ENCODE measurements at places on chromosomes 6 and 20.
A peak's percentile ranks its signal among the peaks of the same experiment; 100 is the strongest.

GRCh38 chr20:63978319-63979228, 868 bp downstream of the SAMD10 start:
- DNase-seq, result peak; percentile 77

DNA sequence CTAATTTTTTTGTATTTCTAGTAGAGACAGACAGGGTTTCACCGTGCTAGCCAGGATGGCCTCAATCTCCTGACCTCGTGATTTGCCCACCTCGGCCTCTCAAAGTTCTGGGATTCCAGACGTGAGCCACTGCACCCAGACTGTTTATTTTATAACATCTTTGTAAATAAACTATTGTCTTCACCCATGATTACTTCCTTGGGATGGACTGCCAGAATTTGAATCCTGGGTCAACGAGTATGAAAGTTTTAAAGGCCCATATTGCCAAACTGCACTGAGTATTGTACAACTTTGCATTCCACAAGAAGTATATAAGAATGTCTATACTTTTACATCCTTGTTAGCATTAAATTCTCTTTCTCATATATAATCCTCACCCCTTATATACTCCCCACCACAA, 38.6 kb downstream of the ZHX3 start:
- DNase-seq, result no peak

DNA sequence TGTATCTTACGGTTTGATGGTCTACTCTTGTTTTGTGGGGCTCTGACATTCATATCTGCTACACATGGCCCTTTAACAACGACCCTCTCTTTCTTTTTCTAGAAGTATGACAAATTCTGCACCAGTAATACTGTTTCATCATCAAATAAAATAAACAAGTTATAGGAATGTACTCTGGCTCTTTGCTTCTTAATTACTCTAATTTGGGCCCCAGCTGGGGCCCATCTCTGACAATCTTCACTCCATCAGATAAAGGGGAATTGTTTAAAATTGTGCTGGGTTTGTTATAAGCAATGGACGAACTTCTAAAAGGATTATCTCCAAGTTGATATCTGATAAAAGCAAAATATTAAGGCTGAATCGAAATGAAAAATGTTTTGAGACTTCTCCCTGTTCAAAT, 343.6 kb upstream of the JAG1 start:
- no peak for DNase-seq

GRCh38 chr6:42366999-42367352, 84.8 kb downstream of the TRERF1 start:
- no peak for DNase-seq

DNA sequence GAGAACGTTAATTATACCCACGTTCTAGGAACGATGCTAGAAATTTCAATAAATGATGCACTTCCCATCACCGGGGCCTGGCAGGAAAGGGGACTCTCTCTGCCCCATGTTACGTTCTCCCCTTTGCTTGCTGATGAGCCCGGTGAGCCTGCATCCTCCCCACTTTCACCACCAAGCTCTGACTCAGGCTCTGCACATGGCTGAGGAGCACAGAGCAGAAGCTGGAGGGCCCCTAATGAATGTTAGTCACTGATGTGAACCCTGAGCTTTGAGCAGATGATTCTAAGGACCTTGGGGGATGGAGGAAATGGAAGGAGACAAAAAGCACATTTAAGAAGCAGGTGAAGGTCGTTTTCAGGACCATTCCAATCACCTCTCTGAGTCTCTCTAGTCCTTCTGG, 468.2 kb upstream of the ARID1B start:
- DNase-seq, result no peak

DNA sequence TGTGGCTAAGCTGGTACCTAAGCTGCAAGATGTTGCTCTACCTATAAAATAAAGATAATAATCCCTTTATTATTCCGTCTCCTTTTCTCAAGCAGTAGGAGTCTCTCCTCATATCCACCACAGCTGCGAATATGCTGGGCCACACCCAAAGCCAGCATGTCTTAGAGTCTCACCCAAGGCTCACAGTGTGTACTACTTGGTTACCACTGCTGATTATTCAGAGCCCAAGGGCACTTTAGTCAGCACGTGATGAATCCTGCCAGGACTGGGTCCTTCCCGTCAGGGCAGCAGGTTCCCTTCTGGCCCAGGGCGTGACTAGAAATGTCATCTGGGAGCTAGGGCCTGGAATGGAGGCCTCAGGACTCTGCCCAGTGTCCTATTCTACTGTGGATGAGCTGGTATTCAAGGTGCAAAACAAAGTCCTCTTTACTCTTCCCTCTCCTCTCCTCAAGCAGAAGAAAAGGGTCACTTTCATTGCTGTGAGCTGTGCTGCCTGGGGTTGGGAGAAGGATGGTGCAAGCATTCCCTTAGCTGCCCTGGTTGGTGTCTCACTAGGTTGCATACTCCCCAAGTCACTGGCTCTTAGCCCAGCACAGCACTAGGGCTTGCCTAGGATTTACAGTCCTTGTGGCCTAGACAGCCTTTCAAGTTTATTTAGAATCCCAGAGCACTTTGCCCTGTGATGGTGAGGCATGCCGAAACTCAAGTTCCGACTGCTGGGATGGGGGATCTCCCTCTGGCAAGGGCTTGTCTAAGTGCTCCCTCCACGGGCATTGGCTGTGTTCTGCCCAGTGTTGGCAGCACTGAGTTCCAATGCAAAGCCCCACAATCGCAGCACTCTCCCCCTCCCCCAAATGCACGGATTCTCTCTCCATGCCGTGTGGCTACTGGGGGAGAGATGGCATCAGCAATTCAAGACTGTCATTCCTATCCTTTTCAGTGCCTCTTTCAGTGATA, 320.2 kb downstream of the BTBD9 start:
- DNase-seq, result no peak

DNA sequence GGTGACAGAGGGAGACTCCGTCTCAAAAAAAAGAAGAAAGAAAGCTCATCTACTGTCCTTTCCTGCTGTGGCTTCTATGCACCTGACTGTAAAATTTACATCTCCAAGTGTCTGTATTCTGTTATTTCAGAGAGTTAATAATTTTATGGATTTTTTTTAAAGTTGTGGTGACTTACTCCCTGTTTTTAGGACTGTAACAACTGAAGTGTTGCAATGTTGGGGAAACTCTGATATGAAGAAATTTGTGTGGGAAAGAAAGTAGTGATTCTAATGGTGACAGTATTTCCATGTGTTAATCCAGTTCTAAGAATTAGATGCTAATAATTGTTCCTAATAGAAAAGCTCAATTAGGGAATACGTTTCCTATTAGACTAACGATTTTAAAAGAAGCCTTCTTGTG, 27.4 kb downstream of the STX11 start:
- DNase-seq, result no peak

DNA sequence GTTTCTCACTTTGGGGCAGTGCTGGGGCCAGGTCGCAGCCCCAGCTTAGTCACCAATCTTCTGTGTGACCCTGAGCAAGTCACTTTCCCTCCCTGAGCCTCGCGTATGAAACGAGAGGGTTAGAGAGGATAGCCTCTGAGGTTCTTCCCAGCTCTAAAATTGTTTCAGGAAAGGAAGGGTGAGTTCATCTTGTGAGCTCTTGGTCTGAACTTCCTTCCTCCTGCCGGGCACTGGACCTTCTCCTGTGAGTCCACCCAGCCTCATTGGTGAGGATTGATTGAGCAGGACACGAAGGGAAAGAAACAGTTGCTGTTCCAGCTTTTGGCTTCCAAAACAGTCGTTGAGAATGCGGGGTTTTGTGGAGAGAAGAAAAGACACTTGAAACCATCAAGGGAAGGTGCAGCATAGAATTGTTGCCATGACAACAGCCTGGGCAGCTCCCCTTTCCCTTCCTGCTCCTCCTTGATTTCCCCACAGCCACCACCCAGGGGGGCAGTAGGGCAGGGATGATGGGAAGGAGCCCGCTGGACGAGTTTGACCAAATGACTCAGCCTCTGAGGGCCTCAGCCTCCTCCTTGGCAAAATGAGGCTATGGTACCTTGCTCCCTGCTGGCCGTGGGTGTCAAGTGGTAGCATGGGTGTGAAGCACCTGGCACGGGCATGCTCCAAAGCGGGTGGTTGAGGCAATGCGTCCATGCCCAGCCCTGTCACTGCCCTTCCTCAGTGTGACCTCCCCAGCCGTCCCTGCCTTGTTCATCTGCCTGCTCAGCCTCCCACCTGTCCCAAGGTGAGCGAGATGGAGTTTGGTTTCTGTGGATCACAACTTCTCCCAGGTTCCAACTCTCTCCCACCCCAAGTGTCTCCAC, 107.8 kb downstream of the CDC5L start:
- no peak for DNase-seq

DNA sequence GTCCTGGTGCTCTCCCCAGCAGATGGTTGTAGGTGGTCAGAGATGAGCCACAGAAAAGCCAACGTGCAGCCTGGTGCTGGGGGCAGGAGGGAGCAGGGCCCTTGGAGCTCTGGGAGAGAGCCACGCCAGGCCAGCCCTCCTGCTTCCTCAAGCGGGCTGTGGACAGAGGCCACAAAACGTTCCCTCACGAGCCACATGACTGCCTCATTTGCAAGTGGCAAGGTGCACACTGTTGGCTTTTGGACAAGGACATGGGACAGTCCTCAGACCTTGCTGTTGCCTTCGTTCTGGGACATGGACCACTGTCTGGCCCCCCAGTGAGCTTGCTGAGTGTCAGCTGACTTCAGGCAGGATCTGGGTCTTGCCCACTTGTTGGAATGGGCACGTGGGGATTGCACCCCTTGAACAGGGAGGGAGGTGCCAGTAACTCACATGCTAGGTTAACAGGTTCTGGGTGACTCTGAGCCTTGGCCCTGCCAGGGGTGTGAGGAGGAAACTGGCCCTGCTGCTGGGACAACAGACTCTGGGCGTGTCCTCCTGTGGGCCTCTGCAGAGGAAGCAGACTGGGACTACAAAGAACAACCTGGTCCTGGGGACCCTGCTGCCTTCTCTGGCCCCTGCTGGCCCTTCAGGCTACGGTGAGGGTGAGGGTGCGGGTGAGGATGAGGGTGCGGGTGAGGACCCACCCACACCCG, 2.6 kb downstream of the SLCO4A1 start:
- DNase-seq, result no peak

- DNase-seq, result no peak
Observed at GRCh38 chr6:56727097-56727850, 84.6 kb upstream of the DST start.

- DNase-seq, result no peak
Observed at GRCh38 chr6:88683734-88684133, 279.7 kb downstream of the RNGTT start.

- DNase-seq, result peak; percentile 13
Observed at GRCh38 chr6:153150752-153151440, 19.8 kb upstream of the RGS17 start.

DNA sequence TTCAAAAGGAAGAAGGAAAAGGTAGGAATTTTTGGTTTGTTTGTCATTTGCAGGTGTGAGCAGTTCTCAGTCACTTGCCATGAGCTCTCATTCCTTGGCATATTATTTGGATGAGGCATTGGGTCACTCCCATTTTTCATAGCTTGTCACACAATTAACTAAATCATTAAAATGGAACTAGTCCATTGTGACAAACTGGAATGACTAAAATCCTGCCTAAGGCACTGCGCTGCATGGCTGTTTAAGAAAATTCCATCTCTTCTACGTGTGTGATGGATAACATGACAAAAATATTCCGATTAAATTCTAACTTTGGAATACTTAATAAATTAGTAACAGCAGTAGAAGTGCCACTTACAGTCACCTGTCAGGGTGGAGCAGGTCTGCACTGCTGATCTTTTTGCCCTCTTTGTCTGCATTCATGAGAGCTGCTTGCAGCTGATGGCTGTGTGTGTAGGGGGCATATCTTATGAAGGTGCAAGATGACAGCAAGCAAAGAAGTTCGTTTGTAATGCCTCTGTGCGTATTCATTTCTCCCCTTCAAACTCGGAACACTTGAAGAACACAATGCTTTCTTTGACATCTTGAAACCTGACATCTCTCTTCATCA, 1292.6 kb upstream of the MAP3K7 start:
- no peak for DNase-seq

- DNase-seq, result no peak
Observed at GRCh38 chr6:127851197-127851596, 49.7 kb downstream of the THEMIS start.

DNA sequence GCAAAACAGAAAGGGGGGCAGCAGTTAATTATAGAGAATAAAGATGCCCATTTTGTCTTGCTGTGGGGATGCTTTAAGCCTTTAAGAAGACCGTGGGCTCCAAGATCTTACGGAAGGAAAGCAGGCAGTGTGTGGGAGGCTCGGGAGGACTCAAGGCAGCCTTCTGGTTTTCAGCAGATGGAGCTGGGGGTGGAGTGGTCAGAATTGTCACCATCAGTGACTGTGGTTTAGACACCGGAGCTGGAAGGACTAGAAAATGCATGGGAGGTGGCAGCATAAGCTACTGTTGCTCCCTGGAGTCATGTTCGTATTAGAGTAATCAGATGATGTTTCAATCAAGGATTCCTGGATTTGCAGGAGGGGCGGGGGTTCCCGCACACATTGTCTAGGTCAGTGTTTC, 3.7 kb downstream of the PHACTR1 start:
- DNase-seq, result no peak

DNA sequence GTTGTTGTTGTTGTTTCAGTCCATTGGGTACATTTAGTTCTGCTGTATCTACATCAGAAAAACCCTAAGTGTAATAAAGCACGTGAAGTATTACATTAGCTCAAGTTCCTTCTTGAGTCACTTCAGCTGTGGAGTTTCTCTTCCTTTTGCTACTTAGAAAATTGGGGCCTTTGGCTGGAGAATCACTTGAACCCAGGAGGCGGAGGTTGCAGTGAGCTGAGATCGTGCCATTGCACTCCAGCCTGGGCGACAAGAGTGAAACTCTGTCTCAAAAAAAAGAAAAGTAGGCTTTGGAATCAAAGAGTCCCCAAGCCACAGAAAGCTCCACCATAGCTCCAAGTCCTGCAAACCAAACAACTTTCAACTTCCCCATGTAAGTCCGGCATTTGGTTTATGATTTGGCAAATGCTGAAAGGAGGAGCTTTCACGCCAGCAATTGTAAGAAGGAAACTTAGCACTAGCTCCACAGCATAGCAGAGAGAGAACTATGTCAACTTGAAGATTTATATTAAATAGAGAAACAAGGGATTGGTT, 56.5 kb upstream of the RNF144B start:
- DNase-seq, result no peak

- no peak for DNase-seq
Observed at GRCh38 chr20:59634435-59635005, 30.2 kb downstream of the PHACTR3 start.

DNA sequence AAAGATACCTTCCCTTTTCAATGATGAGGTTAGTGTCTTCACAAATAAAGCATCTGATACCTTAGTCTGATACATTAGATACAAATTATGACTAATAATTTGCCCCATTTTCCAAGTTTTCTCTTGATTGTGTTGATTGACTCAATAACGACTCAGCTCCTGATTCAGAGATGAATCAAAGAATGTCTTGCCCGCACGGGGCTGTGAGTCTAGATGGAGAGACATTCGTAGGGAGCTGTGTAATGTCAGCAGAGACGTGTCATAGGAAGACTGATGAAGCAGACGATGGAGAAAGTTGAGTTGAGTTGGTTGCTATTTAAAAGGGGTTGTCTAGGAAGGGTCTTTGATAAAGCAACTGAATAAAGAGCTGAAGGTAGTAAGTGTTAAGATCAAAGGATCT, 78.2 kb downstream of the TSHZ2 start:
- no peak for DNase-seq

Data from ACHN (cell line).